DMS79 (cell line): ENCODE measurements at places on chromosomes 4 and X.

- no peak for DNase-seq
These were observed 374.8 kb downstream of the PDGFC start for GRCh38 chr4:156596706-156597329.

GRCh38 chr4:157014621-157015591 lies 43.3 kb upstream of the PDGFC start:
- DNase-seq: no peak

DNA sequence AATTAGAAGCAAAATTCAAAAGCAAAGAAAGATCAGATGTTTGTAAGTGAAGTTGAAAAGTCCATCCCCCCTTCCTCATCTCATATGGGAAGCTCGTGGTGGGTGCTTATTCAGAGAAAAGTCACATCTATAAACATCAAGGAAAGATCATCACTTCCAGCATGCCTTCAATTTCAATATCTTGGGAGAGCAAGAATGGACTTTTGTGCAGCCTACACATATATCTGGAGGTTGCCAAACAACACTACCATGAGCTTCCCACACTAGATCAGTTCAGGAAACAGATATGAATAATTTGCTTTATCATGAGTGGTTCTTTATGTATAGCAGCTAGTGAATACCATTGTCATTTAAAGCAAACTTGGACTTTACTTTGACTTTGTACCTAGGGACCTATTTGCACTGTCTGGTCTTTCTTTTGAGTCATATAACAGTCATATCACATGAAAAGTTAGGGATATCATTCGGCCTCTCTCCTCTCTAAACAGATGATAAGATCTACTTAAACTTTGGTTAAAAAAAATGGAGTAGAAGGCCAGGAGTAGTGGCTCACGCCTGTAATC lies 5.6 kb upstream of the TBL1X start:
- no peak for DNase-seq

GRCh38 chr4:57119054-57119651 lies 9.0 kb upstream of the IGFBP7 start:
- no peak for DNase-seq

DNA sequence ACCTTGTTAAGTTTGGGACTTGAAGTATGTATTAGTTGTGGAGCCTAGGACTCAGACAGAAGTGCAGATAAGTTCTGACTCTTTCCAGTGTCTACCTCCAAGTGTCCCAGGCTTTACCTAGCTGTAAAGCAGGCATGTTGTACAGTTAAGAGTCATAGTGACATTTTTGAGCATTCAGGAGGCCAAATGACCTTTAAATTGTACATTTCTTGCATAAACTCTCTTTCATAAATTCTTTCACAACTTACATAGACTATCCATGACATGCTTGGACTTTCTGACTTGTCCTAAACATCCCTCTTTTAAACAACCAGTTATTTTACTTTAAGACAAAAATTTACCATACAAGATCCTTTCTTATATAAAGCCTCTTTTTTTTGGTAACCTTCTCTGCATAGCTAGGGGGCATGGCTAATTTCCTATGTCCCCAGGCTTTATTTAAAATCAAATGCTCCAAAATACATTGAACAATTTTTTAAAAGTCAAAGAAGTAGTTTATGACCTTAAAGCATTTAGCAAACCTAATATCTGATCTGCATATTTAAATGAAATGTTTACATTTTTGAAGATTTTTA lies 40.1 kb upstream of the UGT8 start:
- no peak for DNase-seq

- peak; percentile 10 for DNase-seq
These were observed 51.3 kb upstream of the MAP3K15 start for GRCh38 chrX:19566359-19567222.

GRCh38 chr4:165906272-165906671 lies 33.2 kb downstream of the TLL1 start:
- no peak for DNase-seq

DNA sequence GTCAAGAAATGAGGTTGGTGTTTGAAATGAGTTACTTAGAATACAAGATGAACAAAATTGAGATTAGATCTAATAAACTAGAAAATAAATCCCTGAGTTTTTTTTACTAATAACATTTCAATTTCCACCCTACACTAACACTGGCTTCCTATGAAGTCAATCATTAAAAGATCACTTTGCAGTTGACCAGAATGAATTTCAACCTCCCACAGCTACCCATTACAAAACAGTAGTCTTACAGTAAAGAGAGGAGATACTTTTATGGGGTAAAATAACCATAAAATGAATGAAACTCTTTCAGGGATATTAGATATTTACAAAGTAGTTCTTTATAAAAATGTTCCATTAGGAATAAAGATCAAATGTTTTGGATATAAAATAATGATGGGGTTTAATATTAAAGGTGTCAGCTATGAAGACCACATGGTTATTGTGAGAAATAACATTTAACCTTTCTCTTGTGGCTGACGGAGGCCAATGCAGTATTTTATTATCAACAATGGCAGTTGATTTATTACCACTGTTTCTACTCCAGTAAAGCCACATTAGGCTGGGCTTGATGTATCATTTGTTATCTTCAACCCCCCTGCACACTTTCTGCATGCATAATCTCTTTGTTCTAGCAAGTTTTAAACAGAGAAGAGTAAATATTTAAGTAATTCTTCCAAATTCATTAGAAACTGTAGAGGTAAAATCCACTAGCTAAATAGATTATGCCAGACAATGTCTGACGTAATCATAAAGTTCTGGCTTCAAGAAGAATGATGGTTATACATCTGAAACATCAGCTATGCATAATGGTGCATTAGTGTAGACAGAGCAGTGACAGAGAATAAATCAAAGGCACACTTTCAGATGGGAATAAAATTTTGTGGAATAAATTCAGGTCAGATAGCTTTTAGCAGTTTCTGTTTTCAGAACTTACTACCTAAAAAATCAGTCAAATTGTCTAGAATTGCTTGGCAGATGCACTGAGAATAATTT lies 516.6 kb downstream of the PCDH18 start:
- no peak for DNase-seq

DNA sequence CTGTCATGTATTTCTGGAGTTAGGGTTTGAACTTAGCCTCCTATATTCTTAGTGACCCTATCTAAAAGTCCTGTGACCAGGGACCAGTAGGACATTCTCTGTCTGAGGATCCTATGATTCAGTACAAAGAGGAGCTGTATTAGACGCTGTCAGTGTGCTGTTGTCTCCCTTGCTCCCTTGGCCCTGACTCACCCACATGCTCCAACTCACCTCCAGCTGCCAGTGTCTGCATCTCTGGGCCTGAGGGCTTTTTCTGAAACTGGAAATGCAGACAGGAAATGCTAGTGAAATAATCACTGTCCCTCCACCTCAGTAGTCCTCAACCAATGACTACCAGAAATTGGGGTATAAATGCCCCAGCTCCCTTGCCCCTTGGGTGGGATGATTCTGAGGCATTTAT lies 535.3 kb upstream of the RPS6KA3 start:
- no peak for DNase-seq

- no peak for DNase-seq
These were observed 2.9 kb downstream of the KLHL15 start for GRCh38 chrX:24023972-24024669.

GRCh38 chr4:9704551-9705332 lies 76.7 kb upstream of the DRD5 start:
- no peak for DNase-seq

DNA sequence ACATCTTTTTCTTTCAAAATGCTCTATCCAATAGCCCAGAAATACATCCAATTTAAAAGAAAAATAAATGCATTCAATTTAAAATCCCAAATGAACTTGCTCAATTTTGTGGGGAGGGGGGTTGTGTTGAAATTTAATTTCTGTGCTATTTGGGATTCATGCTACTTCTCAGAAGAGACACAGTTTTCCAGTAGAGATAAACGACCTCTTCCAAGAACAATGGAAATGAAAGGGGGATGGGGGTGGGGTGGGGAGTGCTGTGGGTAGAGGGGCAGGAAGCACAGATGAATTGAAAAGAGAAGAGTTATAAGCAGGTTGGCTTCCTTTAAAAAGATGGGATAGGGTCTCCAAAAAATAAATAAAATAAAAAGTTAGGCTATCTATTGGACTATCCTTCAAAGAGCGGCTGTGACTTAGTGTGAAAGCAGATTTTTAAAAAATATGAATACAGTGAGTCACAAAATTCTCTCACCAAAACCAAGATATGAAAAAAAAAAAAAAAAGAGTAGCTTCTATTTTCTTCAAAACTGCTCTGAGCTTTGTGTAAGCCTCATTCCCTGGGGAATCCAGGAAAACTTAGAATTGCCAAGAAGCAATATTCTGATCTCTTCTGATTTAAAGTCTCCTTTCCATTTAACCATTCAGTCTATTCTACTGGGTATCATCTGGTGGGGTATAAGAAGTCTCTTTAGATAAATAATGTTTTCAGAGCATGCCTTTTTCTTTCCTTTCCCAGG lies 324.3 kb downstream of the PTTG2 start:
- DNase-seq: no peak

DNA sequence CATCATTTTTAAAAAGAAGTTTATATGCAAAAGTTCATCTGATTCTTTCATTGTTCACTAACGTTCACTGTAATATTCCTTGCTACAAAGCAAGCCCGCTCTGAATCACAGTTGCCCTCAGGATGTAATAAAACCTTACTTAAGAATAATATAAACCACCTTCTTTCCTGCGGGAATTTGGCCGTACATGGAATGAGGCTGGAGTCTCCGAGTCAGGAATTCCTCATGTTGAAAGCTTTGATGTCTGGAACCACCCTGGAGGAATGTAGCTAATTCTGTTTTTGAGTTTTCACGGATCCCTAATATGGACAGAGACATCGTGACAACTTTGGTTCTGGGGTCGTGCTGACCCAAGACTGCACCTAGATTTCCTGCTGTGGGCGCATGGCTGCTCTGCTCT lies 58.5 kb downstream of the CRLF2 start:
- DNase-seq: no peak

DNA sequence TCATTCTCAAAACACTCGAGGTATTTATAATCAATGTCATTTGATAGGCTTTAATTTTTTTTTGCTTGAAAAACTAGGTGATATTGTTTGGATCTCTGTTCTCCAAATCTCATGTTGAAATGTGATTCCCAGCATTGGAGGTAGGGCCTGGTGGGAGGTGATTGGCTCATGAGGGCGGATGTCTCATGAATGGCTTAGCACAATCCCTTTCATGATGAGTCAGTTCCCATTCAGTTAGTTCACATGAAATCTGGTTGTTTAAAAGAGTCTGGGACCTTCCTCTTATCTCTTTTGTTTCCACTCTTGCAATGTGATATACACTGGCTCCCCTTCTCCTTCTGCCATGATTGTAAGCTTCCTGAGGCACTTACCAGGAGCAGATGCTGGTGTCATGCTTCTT lies 638.7 kb downstream of the DMD start:
- no peak for DNase-seq

GRCh38 chrX:132365490-132365889 lies 123.3 kb downstream of the MBNL3 start:
- DNase-seq: no peak

DNA sequence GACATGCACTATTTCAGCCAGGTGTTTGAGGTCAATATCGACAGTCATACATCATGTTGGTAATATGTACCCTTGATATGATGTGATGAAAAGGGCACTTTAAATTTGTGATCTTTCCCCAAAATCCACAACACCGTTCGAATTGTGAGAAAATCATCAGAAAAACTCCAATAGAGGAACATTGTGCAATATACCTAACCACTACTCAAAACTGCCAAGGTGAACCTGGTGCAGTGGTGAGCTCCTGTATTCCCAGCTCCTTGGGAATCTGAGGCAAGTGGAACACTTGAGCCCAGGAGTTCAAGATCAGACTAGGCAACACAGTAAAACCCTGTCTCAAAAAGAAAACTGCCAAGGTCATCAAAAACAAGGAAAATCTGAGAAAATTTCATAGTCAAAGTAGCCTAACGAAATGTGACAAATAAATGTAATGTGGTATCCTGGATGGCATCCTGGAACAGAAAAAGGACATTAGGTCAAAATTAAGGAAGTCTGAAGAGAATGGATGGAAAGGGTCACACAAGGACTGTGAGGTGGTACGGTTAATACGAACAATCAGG lies 55.6 kb upstream of the LSM6 start:
- DNase-seq: no peak

- no peak for DNase-seq
These were observed at the start of gene RHOH for GRCh38 chr4:40196724-40197281. Gene RHOH, plus strand, starts transcription at chr4:40197031. Its CDS starts 46,356 bp downstream, at chr4:40243387.

DNA sequence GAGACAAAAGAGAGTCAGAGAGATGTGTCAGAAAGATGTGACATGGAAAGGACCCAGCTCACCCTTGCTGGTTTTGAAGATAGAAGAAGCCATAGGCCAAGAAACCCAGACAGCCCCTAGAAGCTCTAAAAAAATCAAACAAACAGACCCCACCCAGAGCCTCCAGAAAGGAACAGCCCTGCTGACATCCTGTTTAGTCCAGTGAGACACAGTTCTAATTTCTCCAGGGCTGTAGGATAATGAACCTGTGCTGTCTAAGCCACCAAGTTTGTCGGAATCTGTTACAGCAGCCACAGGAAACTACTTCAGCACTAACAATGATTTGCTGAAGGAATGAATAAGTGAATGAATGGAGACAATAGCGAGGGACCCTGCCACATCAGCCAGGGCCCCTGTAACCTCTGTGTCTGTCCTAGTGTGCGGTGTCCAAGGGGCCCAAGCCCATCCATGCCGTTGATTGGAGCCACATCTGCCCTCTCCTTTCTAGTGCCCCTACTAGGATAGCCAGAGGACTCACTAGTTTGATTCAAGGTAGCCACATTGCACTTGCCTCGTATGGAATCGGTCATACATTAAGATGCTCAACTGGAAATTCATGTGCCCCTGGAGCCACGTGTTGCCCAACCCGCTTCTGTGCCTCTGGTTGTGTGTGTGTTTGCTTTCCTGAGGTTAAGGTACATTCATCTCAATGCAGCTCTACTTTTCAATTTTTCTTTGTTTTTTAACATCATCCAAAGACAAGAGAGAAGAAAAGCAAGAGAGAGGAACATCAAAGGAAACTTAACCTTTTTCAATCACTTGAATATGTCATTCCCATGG lies 32.5 kb upstream of the SLC2A9 start:
- DNase-seq: no peak

GRCh38 chrX:11533199-11533651 lies 132.5 kb downstream of the ARHGAP6 start:
- DNase-seq: peak; percentile 14

DNA sequence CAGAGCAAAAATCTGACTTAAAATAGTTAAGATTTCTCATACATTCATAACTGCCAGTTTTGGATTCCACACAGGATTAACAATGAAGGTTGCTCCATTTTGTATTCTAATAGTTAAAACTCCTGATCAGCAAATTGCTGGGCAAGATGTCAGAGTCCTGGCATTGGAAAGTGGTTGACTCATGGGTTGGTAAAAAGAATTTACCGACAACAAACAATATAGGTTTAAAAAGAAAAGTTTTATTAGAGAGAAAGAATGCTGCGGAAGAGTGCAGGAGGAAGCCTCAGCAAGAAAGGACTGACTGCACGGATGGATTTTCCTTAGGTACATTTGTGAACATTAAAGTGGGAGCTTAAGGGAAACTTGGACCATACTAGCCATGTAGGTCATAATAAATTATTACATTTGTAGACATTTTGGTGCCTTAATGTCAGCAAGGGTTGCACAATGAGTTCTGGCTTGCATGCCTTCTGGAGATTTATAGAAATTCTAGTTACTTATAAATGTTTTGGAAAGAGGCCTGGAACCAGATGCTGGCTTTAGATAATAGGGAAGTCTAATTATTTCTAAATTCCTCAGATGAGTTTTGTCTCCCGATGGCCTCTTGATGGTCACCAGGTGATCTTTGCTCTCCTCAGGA lies 25.4 kb upstream of the IL2 start:
- DNase-seq: no peak
